ENCODE measurements at places on chromosomes 3 and 15.

GRCh38 chr3:79047581-79047980, 720.2 kb downstream of the ROBO1 start:
- no peak for DNase-seq

- DNase-seq, result peak; percentile 7
Measured at GRCh38 chr15:64938192-64938591, 26.5 kb downstream of the ANKDD1A start.

DNA sequence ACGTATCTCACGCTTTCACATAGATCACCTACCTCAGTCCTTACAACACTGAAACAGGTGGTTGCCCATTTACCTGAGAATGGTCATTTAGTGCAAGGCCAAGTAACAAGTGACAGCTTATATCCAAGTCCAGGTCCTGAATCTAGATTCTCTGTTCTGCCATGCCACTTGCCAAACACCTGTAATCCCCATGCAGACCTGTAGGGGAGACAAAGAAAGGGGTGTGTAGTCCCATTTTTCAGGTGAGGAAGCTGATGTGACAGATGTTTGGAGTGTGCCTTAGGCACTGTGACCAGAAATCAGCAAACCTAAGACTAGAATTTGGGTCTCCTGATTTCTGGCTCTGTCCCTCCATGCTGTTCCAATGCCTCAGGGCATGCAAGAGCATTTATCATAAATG, 12.7 kb downstream of the ZNF35 start:
- no peak for DNase-seq

- DNase-seq, result no peak
Measured at GRCh38 chr15:70119911-70120508, 22.3 kb upstream of the TLE3 start.

GRCh38 chr15:52082197-52083036, 30.2 kb downstream of the BCL2L10 start:
- no peak for DNase-seq

DNA sequence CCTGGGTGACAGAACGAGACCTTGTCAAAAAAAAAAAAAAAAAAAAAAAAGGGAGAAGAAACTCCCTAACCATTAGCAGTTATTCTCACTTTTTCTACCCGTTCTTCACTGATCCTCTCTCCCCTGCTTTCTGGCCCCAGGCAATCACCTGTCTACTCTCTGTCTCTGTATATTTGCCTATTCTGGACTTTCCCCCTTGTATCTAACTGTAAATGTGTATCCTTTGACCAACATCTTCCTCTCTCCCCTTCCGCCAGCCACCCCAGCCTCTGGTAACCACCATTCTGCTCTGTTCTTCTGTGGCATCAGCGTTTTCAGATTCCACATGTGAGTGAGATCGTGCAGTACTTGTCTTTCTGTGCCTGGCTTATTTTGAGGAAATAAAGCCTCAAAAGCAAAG, 6.9 kb downstream of the CYFIP1 start:
- DNase-seq, result no peak

DNA sequence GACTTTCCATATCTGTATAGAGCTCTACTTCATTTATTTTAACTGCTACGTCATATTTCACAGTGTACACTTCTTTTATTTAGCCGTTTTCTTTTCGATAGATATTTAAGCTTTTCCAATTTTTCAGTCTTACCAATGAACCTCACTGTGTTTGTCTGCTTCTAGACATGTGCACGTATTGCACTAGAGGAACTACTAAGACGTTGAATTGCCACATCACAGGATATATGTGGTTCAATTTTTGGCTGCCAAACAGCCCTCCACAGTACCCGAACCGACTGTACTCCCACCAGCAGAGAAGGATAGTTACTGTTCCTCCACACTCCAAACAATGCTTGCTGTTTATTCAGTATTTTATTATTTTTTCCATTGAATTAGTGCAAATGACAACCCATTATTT, 2.0 kb downstream of the NR1I2 start:
- DNase-seq, result no peak

DNA sequence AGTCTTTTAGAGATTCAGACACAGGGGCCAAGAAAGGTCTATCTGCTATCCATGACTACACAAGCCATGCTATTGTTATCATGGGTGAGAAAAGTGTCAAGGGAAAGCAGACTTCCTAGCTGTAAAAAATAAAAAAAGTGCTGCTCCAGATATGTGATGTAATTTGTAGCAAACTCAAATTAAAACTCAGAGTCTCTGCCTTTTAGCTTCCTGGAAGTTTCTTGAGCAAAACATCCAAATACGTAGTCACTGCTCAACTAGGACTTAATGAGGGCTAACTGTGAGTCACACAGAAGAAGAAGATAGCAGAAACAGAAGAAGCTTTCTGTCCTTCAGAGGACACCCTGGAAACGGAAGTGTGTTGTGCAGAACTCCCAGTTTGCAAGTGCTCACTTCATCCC, 393.4 kb upstream of the NR2F2 start:
- DNase-seq, result no peak

DNA sequence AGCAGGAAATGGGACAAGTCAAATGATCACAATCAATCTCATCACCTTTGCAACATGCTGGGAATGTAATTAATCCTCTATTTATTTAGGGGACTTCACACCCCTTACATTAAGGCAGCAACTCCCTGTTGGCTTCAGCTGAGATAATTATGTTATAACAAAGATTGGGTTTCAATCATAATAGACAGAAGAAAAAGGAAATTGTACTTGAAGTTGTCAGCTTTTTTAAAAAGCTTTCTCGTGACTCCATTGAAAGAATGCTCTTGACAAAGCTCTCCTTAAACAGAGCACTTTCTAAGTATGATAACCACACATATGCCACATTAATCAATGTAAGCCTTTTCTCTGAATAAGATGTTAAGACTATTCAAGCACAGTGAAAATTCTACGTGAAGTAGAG, 65.7 kb downstream of the SHQ1 start:
- no peak for DNase-seq

- DNase-seq, result no peak
Measured at GRCh38 chr3:176075046-176075445, 1122.2 kb downstream of the TBL1XR1 start.

GRCh38 chr3:100269410-100270214, 8.8 kb downstream of the TBC1D23 start:
- DNase-seq, result no peak

DNA sequence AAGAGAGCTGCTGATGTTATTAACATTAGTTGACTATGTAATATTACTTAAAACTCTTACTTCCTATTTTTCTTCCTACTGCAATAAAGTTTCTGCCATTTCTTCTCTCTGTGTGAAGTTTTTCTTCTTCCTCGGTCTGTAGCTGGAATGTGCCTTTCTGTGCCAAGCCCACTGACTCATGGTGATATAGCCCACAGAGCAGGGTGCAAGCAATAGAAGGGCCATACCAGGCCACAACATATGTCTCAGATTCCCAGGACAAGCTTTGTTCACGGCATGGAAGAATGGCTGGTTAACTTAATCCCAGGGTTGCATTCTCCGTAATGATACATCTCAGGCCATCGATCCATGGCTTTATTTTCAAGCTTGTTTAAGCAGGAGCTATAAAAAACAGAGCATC, 815.3 kb downstream of the TUSC7 start:
- no peak for DNase-seq

GRCh38 chr3:160069986-160070385, 81.4 kb downstream of the IL12A start:
- DNase-seq, result no peak

- no peak for DNase-seq
Measured at GRCh38 chr15:25684521-25685431, 178.4 kb downstream of the ATP10A start.

- no peak for DNase-seq
Measured at GRCh38 chr3:21055015-21055414, 696.0 kb downstream of the ZNF385D start.

DNA sequence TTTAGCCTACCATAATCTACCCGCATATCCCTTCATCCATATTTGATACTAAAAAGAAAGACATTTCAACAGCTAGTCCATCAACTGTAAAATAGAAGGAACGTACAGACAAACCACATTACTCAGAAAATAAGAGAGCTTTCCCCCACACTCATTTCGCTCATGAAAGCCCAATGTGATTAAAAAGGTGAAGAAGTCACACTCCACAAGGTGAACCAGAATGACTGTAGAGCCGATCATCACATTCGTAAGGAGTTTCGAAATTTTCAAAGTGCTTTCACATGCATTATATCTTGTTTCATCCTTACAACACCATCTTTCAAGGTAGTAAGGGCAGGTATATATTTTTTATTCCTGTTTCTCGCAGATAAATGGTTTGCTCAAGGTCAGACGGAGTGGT, 225.3 kb downstream of the FOXP1 start:
- DNase-seq, result no peak

GRCh38 chr3:155641956-155642355, 102.9 kb downstream of the PLCH1 start:
- DNase-seq, result no peak

- DNase-seq, result no peak
Measured at GRCh38 chr3:14422016-14422963, 19.9 kb downstream of the SLC6A6 start.

DNA sequence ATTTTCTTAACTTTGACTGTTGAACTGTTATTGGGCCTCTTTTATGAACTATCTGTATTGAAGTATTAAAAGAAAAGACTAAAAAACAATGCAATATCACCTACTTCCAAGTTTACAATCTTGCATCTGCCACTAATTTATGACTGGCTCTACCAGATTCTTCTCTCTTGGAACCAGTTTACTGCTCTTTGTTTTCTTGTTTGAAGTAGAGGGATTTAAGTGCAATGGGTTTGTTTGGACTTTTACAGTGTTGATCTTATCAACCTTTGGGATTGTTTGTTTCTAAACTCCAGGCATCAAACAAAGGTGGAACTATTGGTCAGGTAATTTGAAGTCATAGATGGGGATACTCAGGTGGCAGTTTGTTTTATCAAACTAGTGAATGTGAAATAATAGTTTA, 43.0 kb upstream of the MEIS2 start:
- no peak for DNase-seq

DNA sequence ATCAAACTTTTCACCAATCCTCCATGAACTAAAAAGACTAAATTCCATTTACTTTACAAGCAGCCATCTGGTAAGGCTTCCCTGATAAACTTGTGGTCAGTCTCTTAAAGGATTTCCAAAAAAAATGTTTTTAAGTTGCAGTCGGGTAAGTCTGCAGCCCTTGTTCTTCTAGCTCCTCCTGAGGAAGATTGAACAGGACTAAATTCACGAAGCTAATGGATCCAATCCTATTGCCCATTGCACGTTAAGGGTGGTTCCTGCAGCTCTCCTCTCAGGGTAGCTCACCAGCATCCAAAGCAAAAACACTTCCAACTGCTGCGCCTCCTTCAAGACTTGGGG, 2.8 kb downstream of the HES1 start:
- no peak for DNase-seq

DNA sequence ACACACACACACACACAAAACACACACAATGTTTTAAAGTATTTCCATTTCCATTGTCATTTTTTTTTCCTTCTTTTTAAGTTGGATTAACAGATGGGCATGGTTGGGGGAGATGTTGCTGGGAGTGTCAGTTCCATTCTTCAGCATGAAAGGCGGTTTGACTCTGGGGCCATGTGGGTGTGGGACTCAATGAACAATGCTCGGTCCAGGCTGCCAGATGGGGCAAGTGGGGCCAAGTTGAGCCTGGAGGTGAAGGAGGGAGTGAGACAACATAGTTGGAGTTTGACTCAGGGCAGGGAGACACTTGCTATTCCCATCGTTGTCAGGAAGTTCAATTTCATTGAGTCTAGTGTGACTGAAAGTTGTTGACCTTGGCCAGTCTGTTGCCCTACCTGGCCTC, 125.3 kb downstream of the TLE3 start:
- DNase-seq, result no peak

DNA sequence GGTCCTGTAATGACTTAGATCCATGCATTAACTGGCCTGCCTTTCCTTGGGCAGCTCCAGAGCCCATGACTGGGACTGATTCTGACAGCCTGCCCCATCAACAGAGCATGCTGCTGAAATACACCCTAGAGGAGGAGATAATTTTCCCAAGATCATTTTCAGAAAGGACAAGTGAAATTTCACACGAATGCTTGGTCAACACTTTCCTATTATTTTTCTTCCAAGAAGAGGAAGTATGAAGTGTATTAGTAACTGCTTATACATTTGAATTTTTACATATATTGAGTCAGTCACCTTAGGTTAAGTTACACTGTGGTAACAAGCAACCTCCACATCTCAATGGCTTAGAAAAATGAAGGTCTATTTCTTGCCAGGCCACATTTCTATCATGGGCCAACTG, 9.7 kb upstream of the NMNAT3 start:
- DNase-seq, result no peak

GRCh38 chr15:89591834-89592233, 16.6 kb downstream of the TICRR start:
- no peak for DNase-seq

GRCh38 chr3:194686816-194687637, 1.3 kb downstream of the FAM43A start:
- DNase-seq, result no peak

DNA sequence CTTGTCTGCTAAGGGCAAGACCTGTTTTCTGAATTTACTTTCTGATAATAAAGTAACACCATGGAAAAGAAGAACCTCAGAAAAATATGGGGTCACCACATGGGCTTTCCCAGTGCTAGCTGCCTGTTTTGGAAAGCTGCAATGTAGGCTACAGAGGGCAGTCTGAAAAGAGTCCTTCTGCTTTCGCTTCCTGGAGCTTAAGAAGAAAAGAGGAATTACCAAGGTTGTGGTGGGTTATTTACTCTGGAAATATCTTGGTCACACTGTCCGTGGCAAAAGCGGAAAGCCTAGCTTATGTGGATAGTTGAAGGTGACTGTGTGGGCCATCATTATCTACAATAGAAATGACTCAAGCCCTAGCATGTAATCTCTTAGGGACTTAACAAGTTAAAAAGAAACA, 31.7 kb upstream of the IP6K2 start:
- no peak for DNase-seq

DNA sequence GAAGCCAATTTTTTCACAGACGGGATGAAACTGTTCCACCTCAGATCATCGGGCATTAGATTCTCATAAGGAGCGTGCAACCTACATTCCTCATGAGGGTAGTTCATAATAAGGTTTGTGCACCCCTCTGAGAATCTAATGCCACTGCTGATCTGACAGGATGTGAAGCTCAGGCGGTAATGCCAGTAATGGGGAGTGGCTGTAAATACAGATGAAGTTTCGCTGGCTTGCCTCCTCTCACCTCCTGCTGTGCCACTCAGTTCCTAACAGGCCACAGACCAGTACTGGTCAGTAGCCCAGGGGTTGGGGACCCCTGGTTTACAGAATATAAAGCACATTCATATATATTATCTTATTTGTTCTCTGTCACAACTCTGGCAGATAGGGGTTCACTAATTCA, 2.1 kb upstream of the LIMD1 start:
- no peak for DNase-seq

DNA sequence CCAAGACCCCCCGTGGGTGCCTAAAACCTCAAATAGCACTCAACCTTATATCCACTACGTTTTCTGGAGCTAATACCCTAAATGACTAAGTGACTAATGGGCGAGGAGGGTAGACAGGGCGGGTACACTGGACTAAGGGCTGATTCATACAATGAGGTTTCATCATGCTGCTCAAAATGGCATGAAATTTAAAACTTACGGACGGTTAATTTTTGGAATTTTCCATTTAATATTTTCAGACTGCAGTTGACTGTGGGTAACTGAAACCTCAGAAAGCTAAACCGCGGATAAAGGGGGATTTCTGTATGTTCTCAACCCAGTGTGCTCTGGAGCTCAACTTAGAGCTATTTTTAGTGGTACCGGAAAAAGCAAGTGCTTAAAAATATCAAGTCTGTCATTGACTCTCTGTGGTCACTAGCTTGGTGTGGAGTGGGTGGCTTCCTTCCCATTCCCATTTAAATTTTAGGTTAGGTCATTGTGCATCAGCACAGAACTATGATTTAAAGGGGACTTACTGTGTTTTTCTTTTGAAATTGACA, 72.9 kb downstream of the LRRC28 start:
- DNase-seq, result no peak

GRCh38 chr3:169173231-169173630, 490.3 kb downstream of the MECOM start:
- no peak for DNase-seq
